Left hindlimb (tissue), 1 donor: ENCODE measurements at places on chromosomes 12 and 14.

DNA sequence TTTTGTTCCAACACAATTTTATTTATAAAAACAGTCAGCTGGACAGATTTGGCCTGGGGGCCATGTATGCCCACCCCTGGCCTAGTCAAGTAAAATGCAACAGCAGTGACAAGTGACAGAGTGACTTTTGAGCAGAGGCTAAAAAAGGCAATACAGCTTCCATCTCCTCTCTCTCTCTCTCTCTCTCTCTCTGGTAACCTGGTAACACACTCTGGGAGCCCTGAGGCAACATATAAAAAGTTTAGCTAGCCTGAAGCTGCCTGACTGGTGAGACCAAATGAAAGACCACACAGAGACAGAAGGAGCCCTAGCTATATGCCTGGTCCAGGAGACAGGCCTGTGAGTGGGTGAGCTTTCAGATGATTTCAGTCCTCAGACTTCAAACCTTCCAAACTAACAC, 105.4 kb downstream of the DENND5B start:
- DNase-seq, result no peak

GRCh38 chr12:121934309-121934664, 15.9 kb downstream of the CFAP251 start:
- no peak for DNase-seq

DNA sequence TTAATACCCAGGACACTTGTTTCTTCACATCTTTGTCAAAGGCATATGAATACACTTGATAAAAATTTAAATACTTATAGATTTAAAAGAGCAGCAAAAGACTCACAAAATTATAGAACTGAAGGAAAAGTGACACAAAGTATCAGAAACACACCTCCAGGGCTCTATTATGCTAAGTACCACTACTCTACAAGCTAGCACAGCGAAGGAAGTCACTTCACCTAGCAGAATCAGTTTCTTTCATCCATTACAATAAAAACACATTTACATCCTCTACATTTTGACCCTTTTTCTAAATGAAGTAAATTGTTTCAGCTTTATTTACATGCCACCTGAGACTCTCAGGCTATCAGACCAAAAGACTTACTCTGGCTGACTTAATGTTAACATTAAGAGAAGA, 26.6 kb upstream of the PTPRB start:
- no peak for DNase-seq

- no peak for DNase-seq
These were observed 907 bp upstream of the EFS start for GRCh38 chr14:23365732-23366425.

DNA sequence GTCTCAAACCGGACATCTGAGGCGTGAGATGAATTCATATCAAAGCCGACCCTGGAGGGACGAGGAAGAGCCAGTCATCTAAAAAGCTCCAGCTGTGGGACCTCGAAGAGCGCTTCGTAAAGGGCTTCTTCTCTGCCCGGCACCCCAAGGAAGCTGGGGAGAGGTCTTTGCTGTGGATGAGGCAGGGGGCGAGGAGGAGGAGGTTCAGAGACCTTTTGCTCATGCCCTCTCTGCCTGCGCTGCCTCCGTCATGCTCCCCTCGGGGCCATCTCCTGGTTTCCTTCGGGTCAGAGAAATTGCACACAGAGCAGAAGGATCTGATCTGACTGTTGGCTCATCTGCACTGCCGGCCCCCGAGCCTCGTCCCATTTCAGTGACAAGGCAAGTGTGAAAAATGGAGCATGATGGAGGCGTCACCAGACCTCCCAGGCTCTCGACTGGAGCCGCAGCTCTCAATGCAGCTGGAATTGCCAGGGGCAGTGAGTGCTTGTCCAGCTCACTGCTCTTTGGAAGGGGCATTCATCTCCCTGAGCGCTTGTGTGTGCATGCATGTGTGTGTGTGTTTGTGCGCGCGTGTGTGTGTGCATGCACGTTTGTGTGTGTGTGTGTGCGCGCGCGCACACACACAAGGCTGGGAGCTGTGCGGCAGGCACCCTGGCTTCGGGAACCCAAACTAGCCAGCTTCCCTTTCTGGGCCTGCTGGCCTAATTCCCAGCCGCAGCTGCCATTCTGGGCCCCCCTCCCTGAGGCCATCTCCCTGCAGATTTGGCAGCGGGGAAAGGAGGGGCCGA, 9.2 kb downstream of the CABP1 start:
- peak; percentile 59 for DNase-seq
